Fibroblast of the conjunctiva (primary cell): ENCODE measurements at places on chromosomes 7 and 10.

DNA sequence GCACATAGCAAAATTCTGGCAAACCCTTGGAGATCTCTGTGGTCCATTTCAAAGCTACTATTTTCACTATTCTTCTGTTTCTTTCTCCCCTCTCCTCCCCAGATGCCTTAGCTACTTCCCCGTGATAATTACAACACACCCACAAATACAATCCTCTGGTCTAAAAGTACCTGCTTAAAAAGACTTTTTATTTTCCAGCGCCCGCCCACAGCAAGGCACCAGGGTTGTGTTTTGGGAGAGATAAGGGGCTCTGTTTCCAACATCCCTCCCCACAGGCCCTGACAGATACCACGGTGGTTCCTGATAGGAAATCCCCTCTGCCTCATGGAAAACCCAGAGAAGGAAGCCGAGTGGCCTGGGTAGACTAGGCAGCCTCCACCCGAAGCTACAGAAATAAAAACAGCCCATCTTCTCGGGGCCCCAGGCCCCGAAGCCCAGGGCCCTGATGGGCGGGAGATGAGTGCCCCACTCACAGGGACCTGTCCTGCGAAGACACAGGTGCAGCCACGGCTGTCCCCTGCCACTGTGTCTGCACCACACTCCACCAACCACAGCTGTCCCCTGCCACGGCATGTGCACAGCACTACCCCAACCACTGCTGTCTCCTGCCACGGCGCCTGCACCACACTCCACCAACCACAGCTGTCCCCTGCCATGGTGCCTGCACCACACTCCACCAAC is 19.7 kb downstream of the CALML5 start:
- no peak for DNase-seq

DNA sequence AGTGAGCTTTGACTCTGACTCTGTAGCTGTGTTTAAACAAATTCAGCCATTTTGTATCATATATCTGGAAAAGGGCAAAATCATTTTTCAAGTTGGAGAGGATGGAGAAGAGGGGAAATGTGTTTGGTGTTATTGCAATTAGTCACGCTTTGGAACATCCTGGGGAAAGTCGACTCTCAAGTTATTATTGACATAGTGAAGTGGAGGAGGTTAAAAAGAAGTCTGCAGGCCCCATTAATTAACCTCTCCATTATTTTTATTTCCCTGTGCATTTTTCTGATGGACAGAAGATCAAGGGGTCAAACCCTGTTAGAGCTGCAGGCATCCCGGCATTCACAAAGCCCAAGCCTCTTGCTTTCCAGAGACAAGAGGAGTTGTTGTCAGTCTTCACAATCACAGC is 132.6 kb downstream of the TEX36 start:
- DNase-seq = no peak

DNA sequence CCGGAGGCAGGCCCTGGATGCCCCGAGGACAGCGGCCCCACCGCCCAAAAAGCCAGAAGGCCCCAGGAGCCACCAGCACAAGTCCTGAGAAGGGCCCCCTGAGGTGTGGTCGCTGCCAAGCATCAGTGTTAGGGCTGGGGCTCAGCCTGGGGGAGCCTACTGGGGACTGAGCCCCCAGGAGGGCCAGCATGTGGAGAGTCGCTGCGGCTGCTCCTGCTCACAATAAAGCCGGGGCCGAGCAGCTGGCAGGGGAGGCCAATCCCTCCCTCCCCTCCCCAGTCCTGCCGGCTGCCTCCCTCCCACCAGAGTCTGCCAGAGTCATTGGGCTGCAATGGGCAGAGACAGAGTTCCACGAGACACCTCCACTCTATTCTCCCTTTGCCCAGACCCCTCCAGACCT is 3.1 kb upstream of the ASIC3 start:
- DNase-seq = no peak

DNA sequence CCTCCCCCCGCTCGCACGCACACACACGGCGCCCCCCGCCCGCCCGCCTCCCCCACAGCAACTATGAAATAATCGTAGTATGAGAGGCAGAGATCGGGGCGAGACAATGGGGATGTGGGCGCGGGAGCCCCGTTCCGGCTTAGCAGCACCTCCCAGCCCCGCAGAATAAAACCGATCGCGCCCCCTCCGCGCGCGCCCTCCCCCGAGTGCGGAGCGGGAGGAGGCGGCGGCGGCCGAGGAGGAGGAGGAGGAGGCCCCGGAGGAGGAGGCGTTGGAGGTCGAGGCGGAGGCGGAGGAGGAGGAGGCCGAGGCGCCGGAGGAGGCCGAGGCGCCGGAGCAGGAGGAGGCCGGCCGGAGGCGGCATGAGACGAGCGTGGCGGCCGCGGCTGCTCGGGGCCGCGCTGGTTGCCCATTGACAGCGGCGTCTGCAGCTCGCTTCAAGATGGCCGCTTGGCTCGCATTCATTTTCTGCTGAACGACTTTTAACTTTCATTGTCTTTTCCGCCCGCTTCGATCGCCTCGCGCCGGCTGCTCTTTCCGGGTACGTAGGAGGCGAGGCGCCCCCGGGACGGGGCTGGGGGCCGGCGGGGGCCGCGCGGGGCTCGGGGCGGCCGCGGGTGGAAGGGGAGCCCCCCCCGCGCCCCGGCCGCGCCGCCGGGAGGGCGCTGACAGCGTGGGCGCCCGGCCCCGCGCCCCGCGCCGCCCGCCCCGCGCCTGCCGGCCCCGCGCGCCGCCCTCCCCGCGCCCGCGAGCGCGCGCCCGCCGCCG is 441 bp downstream of the BMI1 start:
- peak; percentile 37 for DNase-seq

- no peak for DNase-seq
These were observed 143.2 kb downstream of the SH3PXD2A start for GRCh38 chr10:103712146-103712545.

DNA sequence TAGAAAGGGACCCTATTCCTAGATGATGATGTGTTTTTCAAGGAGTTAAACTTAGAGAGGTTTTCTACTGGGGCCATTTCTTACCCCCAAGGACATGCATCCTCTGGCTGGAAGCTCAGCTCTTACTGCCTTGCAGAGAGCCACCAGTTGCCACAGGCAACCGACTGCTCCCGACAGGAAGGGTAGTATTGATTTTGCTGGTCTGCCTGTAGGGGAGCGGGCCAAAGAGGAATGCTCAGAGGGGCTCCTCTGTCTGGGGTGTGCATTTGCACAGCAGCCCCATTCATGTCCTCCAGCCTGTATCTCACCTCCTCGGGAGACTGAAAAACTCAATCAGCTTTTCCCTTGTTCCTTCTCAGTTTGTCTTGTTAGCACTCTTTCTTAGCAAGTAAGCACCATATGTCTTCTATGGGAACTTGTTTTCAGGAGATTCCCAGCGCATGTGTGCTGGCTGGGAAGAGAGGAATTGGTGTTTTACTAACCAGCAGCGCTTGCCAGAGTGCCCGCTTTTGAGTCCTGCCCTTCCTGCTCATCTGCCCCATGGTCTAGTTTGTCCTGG is 739.0 kb upstream of the GALNT17 start:
- no peak for DNase-seq

DNA sequence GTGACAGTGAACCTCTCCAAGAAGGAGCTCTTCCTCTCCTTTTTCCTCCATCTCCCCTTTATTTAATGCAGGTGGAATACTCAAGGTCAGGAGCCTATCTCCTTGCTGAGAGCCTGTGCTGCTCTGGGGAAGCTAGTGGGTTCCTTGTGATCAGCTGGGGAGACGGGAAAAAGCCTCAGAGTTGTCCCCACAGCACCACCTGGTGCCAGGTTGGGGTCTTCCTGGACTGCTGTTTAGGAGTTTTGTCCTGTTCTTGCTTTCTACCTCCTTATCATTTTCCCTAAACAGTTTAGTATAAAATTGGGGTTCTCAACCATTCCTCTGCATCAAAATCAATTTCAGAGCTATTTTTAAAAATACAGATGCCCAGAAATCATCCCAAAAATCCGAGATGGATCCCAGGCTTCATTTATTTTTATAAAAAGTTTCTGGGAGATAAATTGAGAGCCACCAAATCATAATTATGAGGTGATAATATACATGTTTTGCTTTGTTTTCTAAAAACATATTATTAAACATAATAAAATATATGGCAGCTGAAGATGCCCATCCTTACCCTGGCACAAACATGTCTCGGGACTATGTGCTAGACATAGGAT is 44.3 kb downstream of the MACC1 start:
- DNase-seq = peak; percentile 36

GRCh38 chr10:69413221-69413865 is 3.4 kb downstream of the TACR2 start:
- DNase-seq = peak; percentile 53
